ENCODE measurements at places on chromosomes 12 and 14.

DNA sequence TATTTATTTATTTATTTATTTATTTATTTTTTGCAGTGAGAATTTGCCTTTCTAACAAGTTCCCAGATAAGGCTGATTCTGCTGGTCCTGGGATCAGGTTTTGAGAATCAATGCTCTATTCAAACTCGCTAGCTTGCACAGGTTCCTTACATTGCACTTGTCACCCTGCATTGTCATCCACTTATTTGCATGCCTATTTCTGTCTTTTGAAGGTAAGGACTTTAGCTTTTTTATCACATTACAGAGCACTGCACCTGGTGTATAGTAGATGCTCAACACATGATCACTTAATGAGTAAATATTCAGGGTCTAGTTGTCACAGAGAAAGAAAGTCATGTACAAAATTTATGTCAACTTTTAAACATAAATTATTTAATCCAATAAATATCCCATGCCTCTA is 219.7 kb upstream of the BTG1 start:
- DNase-seq = no peak

DNA sequence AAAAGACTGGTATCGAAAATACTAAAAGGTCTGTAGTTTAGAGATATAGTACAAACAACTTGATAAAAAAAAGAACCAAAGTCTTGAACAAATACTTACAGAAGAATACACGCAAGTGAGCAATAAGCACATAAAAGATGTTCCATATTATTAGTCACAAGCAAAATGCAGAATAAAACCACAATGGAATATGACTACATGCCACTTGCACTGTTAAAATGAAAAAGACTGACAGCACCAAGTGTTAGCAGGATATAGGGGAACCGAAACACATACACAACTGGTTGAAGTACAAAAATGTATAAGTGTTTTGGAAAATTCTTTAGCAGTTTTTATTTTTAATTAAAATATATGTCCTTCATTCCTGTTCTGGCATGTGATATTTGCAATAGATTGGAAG is 3.6 kb downstream of the CLEC2A start:
- no peak for DNase-seq

GRCh38 chr14:69685218-69685616 is 73.8 kb downstream of the SUSD6 start:
- DNase-seq = peak; percentile 43

- DNase-seq = no peak
Observed at GRCh38 chr14:38038986-38039385, 168.7 kb upstream of the SSTR1 start.

- no peak for DNase-seq
Observed at GRCh38 chr14:64773046-64773445, 68.8 kb downstream of the PLEKHG3 start.

DNA sequence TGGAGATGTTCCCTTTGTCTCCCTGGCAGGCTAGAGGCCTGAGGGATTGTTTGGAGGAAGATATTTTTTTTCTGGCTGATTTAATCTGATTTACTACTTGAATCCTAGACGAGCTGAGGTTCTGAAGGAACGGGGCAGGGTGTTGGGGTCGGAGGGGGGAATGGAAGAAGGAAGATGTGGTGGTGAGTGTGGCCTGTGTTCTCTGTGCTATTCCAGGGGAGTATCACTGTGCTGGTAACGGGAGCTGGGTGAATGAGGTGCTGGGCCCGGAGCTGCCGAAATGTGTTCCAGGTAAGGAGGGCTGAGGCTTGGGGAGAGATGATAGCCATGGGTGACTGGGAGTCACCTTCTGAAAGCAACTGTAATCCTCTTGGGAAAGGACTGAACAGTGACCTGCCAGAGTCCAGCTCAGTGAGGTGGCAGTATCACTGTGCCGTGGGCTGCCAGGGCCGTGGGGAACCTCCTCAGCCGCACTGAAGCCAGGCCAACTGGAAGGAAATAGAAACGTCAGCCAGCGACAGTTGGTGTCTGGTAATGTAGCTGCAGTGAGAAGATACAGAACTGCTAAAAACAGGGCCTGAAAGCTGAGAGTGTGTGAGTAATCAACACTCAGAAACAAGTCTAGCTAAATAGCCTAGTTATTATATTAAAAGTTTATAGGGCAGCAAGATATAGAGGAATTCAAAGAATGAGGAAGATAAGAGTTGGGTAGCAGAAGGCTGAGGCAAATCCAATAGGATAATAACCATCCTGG is 7.9 kb downstream of the C1S start:
- DNase-seq = no peak

DNA sequence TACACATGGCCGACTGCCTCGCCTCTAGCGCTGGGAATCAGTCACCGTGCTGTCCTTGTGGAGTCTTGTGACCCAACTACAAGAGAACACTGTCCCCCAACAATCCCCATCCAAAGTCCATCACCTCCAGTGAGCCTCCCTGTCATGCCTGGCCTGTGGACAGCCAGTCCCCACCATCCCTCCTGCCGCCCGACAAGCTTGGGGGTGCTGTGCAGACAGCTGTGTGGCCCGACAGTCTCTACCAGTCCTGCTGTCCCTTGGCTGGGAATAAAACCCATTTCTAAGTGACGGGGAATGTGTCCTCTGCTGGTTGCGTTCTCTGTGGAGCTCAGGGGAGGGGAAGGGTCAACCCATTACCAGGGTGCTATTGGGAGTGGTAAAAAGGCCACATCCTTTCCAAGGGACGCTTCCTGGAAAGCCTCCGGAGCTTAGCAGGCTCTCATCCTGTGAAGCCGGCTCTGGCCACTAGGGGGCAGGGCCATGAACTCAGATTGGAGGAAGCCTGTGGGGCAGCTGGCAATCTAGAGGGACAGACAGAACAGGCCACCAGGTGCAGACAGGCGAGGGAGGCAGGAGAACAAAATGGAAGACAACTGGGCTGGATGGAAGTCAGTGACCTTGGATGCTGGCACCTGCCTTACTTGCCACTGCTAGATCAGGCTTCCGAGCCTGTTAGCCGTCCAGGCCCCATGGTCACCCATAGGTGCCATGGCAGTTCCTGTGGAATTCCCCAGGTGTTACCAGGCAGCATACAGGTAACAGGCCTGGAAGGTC is 12.0 kb upstream of the BLTP3B start:
- peak; percentile 72 for DNase-seq

GRCh38 chr14:62097824-62098223 is 335.6 kb downstream of the SNAPC1 start:
- no peak for DNase-seq

DNA sequence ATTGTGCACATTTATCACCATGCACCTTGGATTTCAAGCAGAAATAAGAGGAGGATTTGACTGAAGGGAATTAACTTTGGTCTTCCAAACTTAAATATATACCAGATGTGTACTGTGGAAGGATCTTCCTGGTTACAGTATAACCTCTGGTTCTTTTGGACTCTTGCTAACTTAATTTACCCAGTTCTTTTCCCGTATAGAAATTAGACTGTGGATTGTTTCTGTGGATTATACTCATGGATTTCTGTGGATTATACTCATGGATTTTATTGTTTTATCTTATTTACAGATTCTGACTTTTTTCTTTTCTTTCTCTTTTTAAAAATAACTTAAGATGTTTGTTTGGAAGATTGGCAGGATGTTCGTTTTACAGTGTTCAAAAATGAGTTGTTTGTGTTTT is 215.3 kb downstream of the RAD51B start:
- no peak for DNase-seq

DNA sequence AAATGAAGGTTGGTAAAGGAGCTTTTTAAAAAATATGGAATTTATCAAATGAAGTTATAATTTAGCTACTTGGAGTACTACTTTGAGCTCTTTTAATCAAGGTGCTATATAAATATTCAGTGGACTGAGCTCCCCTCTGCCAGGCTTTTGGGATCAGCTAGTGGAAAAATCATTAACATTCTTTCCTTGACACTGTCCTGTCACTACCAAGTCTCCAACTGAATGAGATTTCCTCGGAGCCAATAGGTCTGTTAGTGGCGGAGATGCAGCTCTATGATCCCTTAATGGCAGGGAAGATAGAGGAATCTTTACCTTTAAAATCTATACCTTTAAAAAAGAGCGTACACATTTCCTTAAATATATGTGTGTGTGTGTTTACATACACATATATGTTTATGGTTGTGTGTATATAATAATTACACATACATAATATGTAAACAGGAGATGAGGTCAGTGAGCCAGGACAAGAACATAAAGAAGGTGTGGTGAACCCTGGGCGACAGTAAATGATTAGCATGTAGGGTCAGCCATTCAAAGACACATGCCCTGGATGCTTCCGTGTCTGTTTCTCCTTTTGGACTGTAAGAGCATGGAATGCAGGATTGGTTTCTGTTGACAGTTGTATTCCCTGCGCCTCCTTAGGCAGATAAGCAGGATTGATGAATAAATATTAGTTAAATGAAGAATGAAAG is 47.7 kb upstream of the ATP2A2 start:
- no peak for DNase-seq

DNA sequence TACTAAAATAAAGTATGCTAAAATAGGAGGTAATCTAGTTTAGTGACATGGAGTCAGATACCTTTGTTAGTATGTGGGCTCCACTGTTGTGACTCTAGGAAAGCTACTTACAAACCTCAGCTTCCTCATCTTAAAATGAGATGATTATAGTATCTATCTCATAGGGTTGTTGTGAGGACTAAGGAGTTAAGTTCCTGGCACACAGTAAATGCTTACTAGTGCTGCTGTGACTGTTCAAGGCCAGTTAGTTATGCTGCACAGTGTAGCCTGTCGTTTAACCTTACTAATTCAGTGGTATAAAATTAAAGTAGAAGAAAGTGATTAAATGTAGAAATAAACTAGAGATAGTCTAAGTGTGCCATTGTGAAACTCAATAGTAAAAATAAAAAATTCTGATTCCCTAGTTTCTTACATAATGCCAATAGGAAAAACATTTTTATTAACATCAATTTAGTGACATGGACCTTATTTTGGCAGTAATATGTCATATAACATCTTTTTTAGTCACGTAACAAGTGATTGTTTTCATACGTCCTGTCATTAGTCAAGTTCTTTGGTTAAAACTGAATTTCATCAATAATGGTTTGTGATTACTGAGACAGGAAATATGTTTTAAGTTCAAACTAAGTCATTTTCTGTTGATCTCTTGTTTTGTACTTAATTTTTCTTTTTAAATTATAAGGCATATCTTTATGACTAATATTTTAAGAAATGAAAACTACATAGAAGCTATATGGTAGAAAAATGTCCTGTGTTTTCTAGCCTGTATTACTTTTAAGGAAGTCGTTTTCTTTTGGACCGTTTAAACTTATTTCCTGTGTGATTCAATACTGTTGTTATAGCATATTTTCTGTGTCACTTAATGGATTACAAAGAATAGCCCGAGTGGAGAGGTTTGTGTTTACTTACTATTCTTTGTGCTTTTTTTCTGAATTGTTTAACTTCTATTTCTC is 74.0 kb downstream of the PCNX1 start:
- no peak for DNase-seq

DNA sequence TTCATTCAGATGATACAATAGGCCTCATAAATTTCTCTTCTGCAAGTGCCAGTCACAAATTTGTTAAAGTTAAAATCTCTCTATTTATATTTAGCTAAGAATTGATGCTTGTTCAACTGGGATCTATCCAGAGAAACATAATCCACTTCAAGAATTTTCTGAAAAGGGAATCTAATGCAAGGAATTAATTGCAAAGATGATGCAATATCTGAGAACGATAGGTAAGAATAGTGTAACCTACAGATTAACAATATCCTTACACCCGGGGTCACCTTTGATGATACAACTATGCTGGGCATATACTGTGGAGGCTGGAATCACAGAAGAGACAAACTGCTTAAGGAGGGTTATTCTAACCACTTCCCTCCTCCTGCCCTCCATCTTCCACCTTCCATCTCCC is 295.1 kb downstream of the FOXG1 start:
- DNase-seq = no peak

DNA sequence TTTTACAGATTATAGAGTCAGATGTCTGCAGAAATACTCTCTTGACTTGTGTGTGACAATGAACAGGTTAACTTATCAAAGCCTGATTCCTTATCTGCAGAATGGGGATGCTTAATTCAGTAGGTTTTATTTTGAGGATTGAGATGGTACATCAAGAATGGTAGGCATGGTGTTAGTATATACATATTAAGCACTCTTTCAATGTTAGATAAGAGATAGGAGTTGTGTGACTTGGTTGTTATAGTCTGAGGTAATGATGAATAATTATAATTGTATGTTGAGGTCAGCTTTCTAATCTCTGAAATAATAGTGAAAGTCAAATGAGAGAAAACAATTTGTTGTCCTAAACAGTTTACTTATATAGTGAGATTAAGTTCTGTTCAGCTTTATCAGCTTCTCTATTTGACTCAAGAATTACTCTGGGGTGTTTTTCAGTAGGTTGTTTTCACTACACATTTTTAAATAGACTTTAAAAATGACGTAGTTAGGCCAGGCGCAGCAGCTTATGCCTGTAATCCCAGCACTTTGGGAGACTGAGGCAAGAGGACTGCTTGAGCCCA is 11.9 kb downstream of the PALS1 start:
- DNase-seq = no peak

GRCh38 chr12:60194678-60195077 is 598.8 kb downstream of the SLC16A7 start:
- DNase-seq = no peak

DNA sequence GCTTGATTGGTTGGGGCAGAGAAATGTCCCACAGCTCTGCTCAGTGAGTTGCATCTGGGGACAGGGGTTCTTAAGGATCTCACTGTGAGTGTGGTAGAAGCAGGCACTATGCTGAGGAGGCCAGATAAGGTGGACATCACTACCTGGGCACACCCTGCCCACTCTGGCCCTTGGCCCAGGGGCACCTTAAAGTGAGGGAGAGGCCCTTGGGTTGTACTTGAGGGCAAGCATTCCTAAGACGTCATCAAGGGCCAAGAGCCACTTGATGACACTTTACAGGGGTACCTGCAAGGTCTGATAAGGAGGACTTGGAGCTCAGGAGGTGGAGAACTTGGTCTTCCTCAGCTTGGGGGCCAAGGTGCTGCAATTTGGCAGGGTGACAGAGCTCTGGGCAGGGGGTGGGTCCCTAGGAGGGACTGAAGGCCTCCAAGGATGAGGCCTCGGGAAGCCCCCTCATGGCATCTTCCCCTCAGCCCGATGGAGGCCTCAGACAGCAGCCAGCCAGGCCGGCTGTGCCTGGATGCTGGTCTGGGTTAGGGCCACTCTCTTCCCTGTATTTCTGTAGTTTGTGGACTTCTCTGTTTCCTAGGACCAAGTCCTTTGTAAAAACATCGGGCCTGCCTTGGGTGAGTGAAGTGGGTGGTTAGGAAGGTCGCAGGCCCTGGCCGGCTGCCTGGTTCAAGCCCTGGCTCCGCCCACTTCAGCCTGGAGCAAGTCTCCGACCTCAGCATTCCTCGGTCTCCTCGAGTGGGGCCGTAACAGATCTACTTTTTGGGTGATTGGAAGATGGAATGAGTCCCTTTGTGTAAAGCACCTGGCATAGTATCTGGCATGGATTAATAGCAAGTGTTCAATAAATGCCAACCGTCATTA is 24.8 kb downstream of the GPR68 start:
- no peak for DNase-seq

DNA sequence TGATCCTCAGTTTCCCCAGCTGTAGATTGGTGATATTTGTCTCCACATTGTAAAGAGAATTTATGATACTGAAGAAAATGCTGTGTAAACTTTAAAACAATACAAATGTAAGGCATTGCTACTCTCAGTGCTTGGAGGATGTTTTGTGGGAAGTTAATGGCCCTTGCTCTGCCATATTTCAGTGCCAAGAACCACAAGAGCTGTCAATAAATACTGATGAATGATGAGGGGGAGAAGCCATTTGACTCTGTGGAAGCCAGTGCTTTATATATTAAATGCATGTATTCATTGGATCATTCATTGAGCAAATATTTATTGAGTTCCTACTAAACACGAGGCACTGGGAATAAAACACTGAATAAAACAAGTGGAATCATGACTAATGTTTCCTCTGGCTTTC is 30.8 kb downstream of the CACNA1C start:
- no peak for DNase-seq

GRCh38 chr12:9669534-9669933 is at the start of gene CLEC2D:
TSS of gene CLEC2D (plus strand) at chr12:9669713. CDS start at chr12:9669735, 22 bp downstream.
- no peak for DNase-seq
